ENCODE measurements at places on chromosomes 12 and 14.

DNA sequence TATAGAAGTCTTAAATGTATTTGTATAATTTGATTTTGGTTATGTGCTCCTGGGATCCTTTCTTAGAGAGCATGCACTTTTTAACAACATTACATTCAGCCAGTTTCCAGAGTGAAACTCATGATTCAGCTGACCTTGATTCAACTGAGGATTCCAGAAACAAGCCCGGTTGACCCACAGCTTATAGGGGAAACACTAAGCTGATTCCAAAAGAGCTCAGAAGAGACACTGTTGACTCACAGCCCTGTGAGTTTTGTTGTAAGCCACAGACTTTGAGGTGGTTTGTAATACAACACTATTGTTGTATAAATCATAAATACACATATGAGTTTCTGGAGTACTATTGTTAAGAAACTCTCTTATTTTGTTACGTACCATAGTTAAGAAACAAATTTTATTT, 133.8 kb upstream of the MGAT4C start:
- DNase-seq: no peak

GRCh38 chr14:62674563-62675237, 370.6 kb downstream of the KCNH5 start:
- DNase-seq: no peak

- peak; percentile 36 for DNase-seq
Observed at GRCh38 chr12:109518820-109519665, 41.6 kb downstream of the UBE3B start.

DNA sequence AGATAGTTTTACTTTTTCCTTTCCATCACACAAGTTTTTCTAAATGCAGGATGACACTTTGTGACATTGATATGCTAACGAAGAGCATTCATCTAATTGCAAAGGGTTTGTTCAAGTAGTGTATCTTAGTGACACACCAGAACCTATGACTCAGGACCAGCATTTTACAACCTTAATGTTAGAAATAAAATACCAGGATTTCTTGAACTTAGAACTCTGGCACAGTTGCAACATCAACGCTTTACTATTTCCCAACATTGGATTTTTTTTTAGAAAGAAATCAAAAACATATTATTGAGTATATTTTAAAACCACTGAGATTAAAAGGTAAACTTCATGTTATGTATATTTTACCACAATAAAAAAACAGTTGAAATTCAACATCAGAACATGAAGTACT, 17.9 kb upstream of the PLEKHG6 start:
- DNase-seq: no peak

DNA sequence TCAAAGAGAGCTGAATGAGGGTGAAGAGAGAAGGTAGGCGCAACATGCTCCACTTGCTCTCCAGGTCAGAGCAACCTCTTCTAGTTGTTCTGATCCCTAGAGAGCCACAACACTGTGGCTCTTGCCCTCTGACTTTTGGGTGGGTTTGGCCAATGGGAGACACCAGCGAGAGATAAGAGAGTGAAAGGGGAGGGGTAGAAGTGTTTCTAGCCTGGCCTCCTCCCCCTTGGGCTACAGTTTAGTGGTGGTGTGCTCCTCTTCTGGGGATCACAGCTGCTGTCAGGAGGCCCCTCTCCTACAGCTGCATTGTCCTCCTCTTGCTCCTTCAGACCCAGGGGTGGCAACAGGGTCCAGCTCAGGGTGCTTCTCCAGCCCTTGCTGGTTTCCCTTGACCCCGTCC, 454.8 kb downstream of the FUT8 start:
- no peak for DNase-seq

- no peak for DNase-seq
Observed at GRCh38 chr14:94486883-94487282, 10.9 kb upstream of the SERPINA9 start.

DNA sequence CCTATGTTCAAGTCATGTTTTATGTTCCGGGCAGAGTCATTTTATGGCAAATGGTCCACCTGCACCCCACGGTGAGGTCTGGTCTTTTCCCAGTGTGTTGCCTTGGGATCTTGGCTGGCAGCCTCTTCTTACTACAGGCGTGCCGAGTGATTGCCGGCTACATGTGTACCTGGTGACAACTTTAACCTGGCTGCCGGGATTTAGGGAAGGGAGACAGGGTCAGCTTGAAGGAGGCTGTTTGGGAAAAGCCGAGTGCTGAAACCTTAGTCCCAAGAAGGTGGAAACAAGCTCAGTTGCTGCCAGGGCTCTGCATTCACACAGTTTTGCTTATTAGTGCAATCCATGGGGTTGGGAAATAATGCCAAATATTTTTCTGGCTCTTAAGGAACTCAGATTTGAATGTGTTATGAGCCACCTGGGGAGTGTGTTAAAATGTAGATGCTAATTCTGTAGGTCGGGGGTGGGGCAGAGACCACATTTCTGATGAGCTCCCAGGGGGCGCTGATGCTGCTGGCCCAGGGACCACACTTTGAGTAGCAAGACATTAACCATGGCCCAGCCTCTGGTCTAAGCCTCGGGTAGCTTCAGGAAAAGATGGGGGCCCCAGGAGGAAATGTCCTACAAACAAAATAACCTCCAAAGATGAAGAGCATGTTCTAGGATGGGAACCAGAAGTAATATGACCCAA, 179.6 kb downstream of the TBX5 start:
- no peak for DNase-seq

DNA sequence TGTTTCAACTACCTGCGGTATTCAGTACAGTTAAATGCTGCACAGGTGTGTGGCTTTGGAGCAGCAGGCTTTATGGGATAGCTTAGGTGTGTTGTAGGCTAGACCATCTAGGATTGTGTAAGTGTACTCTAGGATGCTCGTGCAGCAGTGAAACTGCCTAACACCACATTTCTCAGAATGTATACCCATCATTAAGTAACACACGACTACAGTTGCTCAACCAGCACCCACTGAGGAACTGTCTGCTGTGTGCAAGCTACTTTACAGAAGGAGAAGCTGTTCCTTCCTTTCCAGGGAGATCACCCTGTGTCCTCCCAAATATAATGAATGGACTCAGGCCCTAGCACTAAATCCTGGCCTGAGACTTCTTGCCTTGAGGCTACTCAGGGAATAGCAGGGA, 94.8 kb downstream of the SLC24A4 start:
- DNase-seq: no peak

DNA sequence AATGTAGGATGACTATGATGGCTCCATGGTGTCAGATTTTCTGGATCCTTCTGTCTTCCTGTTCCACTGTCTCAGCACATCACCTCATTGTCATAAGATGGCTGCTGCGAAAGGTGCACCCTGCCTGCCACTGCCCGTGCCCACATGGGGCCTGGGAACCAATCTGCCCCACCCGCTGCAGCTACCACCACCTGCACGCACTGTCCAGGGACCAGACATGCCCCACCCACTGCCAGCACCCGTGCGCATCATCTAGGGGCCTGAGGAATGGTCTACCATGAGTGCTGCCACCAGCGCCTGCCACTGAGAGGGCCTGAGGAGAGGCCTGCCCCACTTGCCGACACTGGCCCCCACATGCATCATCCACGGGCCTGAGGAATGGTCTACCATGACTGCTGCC, 23.8 kb downstream of the CYP46A1 start:
- no peak for DNase-seq

DNA sequence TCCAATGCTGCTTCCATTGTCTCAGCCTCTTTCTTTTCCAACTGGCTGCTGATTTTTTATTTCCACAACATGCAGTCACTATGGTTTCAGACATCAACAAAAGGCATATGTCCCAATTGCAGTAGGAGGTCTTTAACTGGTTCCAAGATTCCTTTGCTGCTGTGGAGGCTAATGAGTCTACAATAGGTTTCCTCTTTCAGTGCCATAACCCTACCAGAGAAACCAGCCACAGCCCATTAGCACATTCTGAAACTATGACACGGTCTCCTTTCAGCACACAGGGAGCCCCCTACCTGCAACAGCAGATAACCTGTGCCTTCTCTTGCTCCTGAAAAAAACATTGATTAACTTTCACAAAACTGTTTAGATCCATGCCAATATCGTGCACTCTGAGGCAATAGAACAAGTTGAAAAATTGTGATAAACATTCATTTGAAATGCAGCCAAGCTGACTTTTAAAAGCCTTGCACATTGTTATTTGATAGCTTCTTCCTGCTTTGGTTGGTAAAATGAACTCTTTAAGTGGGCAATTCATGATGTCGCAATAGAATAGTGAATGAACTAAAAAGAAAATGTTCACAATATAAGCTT, 32.4 kb downstream of the PLEKHG7 start:
- no peak for DNase-seq

DNA sequence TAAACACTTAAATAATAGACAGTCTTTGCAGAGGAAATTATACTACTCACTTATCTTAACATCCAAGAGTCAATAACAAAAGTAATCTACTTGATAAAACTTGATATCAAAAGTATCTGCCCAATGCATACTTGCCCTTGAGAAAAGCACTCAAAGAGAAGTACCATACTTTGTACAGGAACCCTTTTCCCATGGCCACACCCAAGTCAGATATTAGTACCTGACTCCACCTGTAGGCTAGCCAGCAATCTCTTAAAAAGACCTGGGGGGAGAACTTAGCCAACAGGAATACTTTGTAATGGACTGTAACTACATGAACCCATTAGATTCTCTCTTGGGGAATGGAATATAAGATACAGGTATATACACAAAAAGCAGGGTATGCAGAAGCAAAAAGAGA, 99.6 kb upstream of the HECTD1 start:
- no peak for DNase-seq

GRCh38 chr12:99772274-99772673, 124.7 kb downstream of the GARIN6 start:
- no peak for DNase-seq

- no peak for DNase-seq
Observed at GRCh38 chr12:94183708-94184379, 35.5 kb downstream of the PLXNC1 start.

DNA sequence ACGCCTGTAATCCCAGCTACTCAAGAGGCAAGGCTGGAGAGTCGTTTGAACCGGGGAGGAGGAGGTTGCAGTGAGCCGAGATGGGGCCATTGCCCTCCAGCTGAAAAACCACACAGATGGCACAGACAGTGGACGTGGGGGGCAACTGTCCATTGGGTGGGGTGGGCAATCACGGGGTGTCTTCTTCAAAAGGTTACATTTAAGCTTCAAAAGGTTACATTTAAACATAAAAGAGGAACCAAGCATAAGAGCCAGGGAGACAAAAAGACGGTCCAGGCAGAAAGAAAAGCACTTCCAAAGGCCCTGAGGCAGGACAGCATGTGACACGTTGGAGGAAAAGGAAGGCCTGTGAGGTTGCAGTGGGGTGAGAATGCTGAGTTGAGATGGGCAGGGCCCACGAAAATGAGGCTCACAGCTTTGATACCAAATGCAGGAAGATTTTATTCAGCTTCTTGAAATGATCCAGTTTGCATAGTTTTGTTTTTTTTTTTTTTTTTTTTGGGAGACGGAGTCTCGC, 10.7 kb downstream of the SCARB1 start:
- DNase-seq: no peak

- DNase-seq: no peak
Observed at GRCh38 chr12:95551305-95551704, at the start of gene USP44. Gene USP44 (minus strand): TSS chr12:95551476. CDS start chr12:95534256, 17,220 bp downstream.

DNA sequence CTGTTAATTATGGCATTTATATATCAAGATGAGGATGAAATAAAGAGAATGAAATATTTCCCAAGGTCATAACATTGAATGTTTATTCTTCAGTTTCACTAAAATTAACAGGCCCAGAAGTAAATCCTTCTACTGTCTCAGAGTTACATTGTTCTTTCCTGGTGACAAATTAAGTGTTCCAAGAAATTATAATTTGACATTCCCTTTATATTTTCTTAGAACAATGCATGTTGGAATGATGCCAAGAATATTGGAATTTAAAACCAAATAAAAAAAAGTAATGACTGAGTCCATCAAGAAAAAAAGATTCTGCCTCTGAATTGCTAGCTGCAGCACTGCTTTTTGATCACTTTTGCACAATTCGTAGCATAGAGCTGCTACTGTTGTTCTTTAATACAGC, 152.1 kb downstream of the METTL25 start:
- no peak for DNase-seq

GRCh38 chr12:49985981-49986380, 13.2 kb downstream of the AQP6 start:
- DNase-seq: no peak

DNA sequence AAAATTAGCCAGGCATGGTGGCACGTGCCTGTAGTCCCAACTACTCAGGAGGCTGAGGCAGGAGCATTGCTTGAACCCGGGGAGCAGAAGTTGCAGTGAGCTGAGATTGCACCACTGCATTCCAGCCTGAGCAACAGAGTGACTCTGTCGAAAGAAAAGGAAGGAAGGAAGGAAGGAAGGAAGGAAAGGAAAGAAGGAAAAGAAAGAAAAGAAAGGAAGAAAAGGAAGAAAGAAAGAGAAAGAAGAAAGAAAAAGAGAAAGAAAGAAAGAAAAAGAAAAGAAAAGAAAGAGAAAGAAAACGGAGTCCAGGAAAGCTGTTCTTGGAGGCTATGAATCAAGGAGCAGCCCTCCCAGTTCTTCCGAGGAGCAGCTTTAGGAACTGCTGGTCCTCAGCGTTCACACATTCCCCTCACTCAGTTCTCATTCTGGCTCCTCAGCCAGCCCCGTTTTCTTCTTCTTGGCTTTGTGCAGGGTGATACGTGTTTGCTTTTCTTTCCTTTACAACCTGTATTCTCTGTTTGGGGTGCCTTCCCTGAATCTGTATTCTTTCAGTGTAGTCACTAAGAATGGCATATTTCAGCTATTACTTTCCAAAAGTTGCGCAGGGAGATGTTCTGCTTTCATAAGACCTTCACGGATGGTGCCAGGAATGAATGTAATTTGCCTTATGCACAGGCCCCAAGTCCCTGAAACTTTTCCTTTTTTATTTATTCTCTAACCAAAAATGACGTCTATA, 12.2 kb downstream of the FBXL14 start:
- DNase-seq: no peak

DNA sequence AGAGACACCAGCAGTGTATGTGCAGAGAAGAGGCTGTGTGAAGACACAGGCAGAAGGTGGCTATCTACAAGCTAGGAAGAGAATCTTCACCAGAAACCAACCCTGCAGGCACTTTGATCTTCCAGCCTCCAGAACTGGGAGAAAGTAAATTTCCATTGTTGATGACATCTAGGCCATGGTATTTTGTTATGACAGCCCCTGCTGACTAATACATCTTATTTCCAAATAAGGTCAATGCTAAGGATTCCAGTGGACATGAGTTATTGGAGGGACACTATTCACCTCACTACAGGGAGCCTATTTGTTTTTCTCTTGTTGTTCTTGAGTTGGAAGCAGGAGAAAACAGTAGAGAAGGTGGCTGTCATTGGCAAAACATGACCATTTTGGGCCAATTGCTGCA, 88.5 kb upstream of the RIN3 start:
- no peak for DNase-seq

- no peak for DNase-seq
Observed at GRCh38 chr12:12686925-12687324, 9.1 kb downstream of the GPR19 start.

GRCh38 chr14:55303691-55304145, 32.5 kb downstream of the FBXO34 start:
- DNase-seq: no peak
